CD4-positive, CD25-positive, alpha-beta regulatory T cell (primary cell): ENCODE measurements at places on chromosomes 2 and 18. TPM values are rescaled to one million over a fixed set of nuclear protein-coding genes. Genes with fewer than 3 reads are reported as not detected.

The IL1B gene
- not detected for polyA plus RNA-seq

The EFR3B gene
- 0.05 TPM for polyA plus RNA-seq

The ATP6V1C2 gene
- polyA plus RNA-seq, result 0.11 TPM

The WDR7 gene
- polyA plus RNA-seq, result 28.3 TPM

The DNAH6 gene
- 0.17 TPM for polyA plus RNA-seq

The RAD51AP2 gene
- not detected for polyA plus RNA-seq

The UGT1A3 gene
- polyA plus RNA-seq, result not detected

The DSC1 gene
- not detected for polyA plus RNA-seq

The CCDC141 gene
- polyA plus RNA-seq, result 8.3 TPM

The TAF1B gene
- 12.0 TPM for polyA plus RNA-seq

The SAG gene
- not detected for polyA plus RNA-seq

The OSBPL6 gene
- polyA plus RNA-seq, result 0.34 TPM

The G6PC2 gene
- not detected for polyA plus RNA-seq

The CPS1 gene
- polyA plus RNA-seq, result not detected

The SCN3A gene
- not detected for polyA plus RNA-seq

The FOSL2 gene
- 1.9 TPM for polyA plus RNA-seq

The MYO7B gene
- not detected for polyA plus RNA-seq

The BMP10 gene
- not detected for polyA plus RNA-seq

The C2orf72 gene
- polyA plus RNA-seq, result not detected

The ALK gene
- not detected for polyA plus RNA-seq

The SMPD4 gene
- 22.4 TPM for polyA plus RNA-seq

The GAD1 gene
- not detected for polyA plus RNA-seq

The ELOA2 gene
- not detected for polyA plus RNA-seq

The SERPINB3 gene
- not detected for polyA plus RNA-seq

The TBR1 gene
- not detected for polyA plus RNA-seq

The ALPI gene
- polyA plus RNA-seq, result not detected

The KIF5C gene
- 0.95 TPM for polyA plus RNA-seq

The NOL4 gene
- polyA plus RNA-seq, result not detected

The NEURL3 gene
- polyA plus RNA-seq, result 0.18 TPM

The CNDP1 gene
- not detected for polyA plus RNA-seq

The MALT1 gene
- 42.7 TPM for polyA plus RNA-seq

The SYT4 gene
- 1.7 TPM for polyA plus RNA-seq

The SCYGR4 gene
- polyA plus RNA-seq, result not detected

The INHBB gene
- polyA plus RNA-seq, result not detected

The FHOD3 gene
- polyA plus RNA-seq, result not detected

The SATB2 gene
- polyA plus RNA-seq, result 0.05 TPM

The CD8B2 gene
- polyA plus RNA-seq, result 0.19 TPM

The UBE2F gene
- 105 TPM for polyA plus RNA-seq

The VWC2L gene
- not detected for polyA plus RNA-seq

The IGFBP5 gene
- not detected for polyA plus RNA-seq

The PTPN4 gene
- 115 TPM for polyA plus RNA-seq
